ENCODE measurements at places on chromosomes 13 and 19.

DNA sequence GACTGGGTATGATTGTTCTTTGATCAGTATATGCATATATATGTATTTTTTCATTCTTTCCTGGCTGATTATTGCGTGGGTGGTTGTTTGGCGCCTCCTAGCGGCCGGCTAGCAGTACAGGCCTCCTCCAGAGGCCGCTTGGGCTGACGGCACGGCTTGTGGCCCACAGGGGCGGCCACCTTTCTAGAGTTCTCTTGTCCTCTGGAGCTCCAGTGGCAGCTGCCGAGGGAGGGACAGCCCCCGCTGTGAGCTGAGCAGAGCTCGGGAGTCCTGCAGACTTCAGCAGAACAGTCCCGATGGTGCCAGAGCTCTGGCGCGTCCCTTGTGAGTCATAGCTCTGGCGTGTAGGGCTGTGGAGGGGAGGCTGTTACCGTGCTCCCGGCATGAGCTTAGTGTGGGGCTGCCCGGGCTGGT, 22.5 kb upstream of the ZNF429 start:
- peak; percentile 36 for DNase-seq

GRCh38 chr13:32150794-32151193, 119.2 kb downstream of the FRY start:
- no peak for DNase-seq

- no peak for DNase-seq
Measured at GRCh38 chr13:39035204-39035603, 2.7 kb downstream of the PROSER1 start.

- no peak for DNase-seq
Measured at GRCh38 chr19:30870876-30871275, 478.4 kb downstream of the TSHZ3 start.

- DNase-seq: no peak
Measured at GRCh38 chr13:86839221-86839620, 832.0 kb upstream of the SLITRK5 start.

DNA sequence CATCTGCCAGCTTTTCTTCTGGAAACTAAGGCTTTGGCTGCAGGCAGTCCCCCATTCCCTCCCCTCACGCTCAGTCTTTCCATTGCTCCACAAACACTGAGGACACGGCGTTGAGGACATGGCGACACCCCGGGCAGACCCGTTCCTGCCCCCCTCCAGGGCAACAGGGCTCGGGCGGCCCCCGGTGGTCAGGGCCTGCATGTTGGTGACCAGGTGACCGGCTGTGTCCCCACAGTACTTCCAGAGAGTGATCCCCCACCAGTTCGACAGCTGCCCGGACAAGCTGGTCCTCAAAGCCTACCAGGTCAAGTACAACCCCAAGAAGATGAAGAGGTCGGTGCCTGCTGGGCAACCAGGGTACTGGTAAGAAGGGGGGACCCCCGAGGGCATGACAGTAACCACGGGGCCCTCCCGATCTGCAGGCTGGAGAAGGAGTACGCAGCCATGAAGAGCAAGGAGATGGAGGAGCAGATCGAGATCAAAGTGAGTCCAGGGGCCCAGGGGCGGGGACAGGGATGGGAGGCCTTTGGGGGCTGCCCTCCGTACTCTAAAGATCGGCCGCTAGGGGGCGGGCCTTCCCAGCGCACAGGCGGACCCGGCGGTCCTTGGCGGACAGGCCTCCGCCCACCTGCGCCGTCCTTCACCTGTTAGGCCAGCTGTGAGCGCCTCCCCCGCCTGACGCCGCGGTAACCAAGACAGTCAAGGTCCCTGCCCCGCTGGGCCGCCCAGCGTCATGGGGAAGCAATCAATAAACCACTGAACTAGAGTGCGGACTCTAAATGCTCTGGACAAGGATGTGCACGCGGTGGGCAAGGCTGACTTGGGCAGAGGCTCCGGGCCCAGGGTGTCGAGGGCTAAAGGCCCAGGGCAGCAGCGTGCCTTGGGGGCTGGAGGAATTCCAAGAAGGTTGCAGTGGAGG, 21.1 kb downstream of the PRR36 start:
- peak; percentile 97 for DNase-seq

- DNase-seq: no peak
Measured at GRCh38 chr19:15776991-15777970, 10.2 kb upstream of the OR10H5 start.

DNA sequence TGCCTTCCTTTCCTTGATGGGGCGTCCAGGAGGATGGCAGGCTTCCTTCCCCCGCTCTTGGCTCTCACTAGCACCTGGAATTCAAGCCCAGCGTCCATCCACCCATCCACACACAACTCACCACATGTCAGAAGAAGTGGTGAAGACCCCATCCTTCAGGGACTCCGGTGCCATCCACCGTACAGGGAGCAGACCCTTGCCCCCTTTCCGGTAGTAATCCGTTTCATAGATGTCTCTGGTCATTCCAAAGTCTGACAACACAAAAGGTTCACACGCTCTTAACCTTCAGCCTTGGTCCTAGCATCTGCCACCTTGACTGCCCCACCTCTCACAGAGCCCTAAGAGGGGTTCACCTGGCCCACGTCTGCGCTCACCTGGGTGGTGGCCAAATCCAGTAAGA, 51.0 kb downstream of the ZNF557 start:
- DNase-seq: no peak

GRCh38 chr19:17376935-17377600, at the start of gene PLVAP:
Gene PLVAP, minus strand, starts transcription at chr19:17377342. Its CDS starts 54 bp downstream, at chr19:17377288.
- no peak for DNase-seq

DNA sequence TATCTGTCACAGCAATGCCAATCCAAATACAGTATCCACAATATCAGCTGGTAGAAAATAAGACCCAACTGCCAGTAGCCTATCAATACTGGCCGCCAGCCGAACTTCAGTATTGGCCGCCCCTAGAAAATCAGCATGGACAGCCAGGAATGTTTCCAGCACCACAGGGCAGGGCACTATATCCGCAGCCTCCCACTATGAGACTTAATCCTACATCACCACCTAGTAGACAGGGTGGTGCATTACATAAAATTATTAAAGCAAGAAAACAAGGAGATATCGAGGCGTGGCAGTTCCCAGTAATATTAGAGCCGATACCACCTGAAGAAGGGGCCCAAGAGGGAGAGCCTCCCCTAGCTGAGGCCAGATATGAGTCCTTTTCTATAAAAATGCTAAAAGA, 111.3 kb downstream of the ZNF486 start:
- DNase-seq: peak; percentile 14

DNA sequence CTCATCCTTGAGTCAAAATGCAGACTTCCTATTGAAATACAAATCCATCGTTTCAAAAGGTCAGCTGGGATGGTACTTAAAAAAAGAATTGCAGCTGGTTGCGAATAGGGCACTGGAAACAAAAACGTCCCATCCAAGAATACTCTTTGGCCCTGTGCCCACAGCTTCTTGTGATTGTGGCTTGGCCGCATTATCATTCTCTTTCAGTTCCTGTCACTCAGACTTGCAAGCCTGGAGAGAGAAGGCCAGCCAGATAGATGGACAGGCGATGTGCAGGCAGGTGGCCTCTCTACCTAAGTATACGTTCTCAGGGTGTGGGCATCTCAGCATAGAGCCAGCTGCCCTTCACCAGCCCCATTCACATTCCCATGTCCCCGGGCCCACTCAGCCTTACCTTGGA, 208.5 kb upstream of the ZNF536 start:
- peak; percentile 12 for DNase-seq

DNA sequence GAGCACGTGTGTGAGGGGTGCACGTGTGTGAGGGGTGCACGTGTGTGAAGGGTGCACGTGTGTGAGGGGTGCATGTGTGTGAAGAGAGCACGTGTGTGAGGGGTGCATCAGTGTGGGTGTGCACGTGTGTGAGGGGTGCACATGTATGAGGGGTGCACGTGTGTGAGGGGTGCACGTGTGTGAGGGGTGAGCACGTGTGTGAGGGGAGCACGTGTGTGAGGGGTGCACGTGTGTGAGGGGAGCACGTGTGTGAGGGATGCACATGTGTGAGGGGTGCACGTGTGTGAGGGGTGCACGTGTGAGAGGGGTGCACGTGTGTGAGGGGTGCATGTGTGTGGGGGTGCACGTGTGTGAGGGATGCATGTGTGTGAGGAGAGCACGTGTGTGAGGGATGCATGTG, 15.7 kb downstream of the RASA3 start:
- DNase-seq: no peak

DNA sequence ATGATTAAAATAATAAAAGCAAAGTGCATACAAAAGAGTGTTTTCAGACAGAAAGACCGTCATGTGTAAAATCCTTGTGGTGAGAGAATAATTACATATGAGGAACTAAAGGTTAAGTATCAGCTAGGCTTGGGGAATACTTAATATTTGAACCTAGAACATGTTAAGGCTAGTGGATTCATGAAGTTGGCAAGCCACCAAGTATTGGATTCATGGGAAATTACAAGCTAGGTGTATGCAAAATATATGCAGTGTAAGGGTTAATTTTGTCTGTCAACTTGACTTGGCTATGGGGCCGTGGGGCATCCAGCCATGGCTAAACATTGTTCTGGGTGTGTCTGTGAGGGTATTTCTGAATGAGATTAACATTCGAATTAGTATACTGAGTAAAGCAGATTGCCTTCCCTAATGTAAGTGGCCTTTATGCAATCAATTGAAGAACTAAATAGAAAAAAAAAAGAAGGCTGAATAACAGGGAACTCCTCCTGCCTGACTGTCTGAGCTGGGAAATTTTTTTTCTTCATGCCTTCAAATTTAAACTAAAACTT, 533.5 kb upstream of the KLF12 start:
- DNase-seq: no peak

GRCh38 chr13:28582225-28582891, 76.6 kb upstream of the POMP start:
- DNase-seq: peak; percentile 45

- DNase-seq: peak; percentile 66
Measured at GRCh38 chr13:27770809-27771208, 21.5 kb upstream of the GSX1 start.

DNA sequence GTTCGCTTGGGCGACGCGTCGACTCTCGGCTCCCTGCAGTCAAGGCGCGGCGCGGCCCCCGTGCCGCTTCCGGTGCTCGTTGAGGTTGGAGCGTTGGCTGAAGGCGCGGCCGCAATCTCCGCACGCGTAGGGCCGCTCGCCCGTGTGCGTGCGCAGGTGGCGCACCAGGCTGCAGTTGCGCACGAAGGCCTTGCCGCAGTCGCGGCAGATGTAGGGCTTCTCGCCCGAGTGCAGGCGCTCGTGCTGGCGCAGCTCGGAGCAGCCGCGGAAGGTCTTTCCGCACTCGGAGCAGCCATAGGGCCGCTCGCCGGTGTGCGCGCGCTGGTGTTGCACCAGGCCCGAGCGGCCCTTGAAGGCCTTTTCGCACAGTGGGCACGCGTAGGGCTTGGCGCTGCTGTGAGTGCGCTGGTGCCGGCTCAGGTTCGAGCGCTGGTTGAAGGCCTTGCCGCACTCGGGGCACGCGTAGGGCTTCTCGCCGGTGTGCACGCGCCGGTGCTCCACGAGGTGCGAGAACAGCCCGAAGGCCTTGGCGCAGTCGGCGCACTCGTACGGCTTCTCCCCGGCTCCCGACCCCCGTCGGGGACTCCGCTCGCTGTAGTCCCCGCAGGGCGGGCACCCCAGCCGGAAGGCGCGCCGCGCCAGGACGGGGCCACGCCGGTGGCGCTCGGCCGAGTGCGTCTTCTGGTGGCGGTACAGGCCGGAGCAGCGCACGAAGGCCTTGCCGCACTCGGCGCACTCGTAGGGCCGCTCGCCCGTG, 5.3 kb upstream of the ZNF497 start:
- no peak for DNase-seq

GRCh38 chr13:94515374-94515773, 35.9 kb upstream of the DCT start:
- DNase-seq: no peak

DNA sequence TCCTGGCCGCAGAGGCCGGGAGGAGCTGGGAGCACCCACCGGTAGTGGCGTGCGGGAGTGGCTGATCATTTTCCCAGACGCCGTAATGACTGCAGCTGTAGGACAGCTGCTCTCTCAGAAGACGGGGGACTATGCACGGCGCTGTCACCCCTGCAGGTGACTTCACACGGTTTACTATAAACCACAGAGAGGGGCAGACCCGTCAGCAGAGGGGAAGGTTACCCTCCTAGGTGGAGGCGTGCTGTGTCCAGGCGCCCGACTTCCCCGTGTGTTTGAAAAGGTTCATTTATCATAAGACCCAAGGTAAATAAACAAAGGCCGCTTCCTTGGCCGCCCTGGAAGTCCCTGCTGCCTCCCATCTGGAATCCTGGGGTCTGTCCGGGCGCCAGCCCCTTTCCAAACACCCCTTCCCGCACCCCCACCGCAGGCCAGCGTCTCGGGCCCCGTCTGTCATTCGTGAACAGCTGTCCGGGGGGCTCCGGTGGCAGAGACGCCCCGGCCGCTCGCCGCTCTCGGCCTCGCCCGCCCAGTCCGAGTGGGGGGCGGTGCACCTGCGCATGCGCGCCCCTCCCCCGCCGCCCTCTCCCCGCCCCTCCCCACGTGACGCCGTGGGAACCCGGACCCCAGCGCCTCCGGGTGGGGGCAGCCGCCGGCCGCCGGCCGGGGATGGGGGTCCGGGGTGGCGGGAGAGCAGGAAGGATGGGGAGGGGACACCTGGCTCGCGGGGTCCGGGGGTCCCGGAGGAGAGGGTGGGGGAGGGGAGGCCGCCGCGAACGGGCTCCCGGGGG, 915 bp downstream of the SHC2 start:
- DNase-seq: peak; percentile 60

- DNase-seq: no peak
Measured at GRCh38 chr13:34748596-34748995, 193.5 kb upstream of the NBEA start.

GRCh38 chr19:50759886-50760285, 10.4 kb upstream of the GPR32 start:
- DNase-seq: peak; percentile 50

DNA sequence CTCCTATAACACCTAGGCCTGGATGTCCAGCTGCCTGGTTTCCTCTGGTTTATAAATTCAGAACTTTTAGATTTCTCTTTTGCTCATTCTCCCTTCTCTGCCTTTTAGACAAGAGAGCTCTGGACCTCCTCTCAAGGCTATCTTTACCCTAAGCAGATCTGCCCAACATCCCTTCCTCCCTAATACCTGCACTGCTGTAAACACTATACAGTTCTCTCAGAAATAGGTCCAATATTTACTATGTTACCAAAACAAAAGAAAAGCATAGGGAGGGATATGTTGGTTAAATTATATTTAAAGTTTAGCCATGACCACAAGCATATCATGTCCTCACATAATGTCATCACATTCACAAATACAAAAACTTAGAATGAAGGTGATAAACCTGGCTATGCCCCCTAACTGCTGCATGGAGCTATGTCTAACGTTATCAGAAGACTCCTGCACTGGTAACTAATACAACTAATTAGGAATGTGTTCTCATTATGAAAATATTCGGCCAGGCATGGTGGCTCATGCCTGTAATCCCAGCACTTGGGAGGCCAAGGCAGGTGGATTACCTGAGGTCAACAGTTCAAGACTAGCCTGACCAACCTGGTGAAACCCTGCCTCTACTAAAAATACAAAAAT, 18.0 kb downstream of the KPNA3 start:
- no peak for DNase-seq
